ENCODE measurements at places on chromosomes 7 and 10.

GRCh38 chr7:158588085-158588877 lies 658 bp upstream of the PTPRN2 start:
- DNase-seq: no peak

DNA sequence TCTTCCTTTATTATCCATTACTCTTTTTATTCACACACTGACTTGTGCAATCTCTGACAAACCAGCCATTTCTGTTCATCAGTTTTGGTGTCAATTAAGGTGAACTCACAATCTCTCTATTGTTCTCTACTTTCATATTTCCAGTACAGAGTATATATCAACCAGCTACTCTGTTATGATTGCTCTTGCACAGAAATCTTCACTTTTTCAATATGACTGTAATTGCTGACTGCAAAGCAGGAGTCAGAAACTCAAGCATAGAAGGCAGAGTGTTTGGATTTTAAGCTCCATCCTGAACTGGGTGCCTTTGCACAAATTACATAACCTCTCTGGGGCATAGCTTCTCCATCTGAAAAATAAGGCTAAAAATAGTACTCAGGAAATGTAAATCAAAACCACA lies 1042.0 kb downstream of the GRM8 start:
- no peak for DNase-seq

- no peak for DNase-seq
Measured at GRCh38 chr7:17633067-17633466, 307.2 kb downstream of the SNX13 start.

GRCh38 chr7:137443616-137444015 lies 100.1 kb upstream of the PTN start:
- DNase-seq: no peak

DNA sequence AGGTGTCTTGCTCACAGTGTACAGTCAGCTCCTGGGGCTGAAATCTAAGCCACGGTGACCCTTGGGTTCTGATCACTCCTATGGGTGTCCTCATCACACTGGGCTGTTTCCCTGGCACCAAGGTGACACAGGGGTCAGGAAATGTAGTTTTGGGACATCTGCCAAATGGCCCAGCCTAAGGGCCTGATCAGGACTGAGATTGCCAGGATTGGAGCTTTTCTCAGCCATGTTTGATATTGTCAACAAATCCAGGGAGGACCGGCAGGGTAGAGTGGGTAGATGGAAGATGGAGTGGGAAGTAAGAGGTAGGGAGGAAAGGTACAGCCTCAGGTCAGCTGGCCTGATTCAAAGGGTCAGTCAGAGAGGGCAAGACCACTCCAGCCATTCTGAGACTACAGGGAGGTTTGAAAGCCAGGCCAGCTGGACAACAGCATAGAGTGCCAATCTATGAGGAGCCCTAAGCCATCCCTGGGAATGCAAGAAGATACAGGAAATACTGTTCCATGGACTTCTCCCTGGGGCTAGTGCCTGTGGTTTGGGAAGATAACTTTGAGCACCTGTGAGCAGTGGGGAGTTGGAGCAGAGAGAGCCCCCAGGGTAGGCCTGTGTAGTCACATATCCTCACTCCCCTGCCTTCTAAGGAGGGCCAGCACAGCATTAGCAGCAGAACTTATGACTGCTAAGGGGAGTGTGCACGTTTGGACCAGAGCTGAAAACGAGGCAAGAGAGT lies 377.3 kb upstream of the ZMIZ1 start:
- DNase-seq: no peak

GRCh38 chr10:96612055-96612830 lies 25.4 kb upstream of the TM9SF3 start:
- no peak for DNase-seq

DNA sequence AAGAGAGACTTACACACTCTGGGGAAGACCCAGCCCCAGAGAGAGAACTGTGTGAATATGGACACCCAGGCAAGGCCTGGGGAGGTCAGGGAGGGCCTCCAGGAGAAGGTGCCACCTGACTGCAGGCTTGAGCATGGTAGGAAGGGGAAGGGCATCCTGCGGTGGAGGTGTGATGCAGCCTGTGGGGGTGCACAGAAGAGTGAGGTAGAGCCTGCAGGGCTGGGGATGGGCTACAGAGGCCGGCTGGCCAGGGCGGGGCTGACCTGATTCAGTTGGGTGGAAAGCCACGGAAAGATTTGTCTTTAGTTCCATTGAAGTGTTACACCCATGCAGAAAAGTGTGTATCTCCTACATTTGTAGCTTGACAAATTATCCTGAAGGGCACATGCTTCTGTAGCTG lies 47.6 kb downstream of the ZMIZ1 start:
- no peak for DNase-seq

DNA sequence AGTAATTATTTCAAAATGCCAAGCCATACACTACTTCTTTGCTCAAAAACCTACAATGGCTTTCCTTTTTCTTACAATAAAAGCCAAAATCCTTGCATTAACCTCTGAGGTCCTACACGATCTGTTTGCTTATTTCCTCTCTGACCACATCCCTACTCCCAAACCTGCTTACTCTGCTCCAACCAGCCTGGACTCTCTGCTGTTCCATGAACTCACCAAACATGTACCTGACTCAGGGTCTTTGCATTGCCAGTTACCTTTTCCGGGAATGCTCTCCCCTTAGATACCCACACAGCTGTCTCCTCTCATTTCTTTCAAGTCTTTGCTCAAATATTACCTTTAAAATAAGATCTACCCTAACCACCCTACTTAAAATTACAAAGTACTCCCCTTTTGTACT lies 2.3 kb downstream of the ABCB4 start:
- DNase-seq: no peak

- DNase-seq: no peak
Measured at GRCh38 chr10:122659126-122659525, 40.5 kb downstream of the C10orf120 start.

DNA sequence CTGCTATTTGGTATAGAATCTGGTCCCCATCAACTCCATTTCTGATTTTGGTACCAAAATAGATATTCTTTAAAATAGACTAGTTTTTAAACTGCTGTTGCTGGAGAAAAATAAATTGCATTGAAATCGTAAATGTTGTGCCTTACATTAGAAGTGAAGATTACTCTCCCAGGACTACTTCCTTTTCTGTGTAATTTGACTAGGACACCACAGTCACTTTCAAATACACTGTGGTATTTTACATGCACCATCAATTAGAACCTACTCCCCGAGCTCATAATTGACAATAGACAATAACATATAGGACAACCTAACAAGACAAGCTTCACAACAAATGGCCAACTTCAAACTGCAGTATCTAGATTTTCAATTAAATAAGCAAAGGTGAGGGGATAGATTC lies 211.5 kb downstream of the DGKB start:
- no peak for DNase-seq

- no peak for DNase-seq
Measured at GRCh38 chr7:562374-562675, 42.7 kb upstream of the PDGFA start.

- no peak for DNase-seq
Measured at GRCh38 chr10:19046679-19047078, 1.9 kb upstream of the MALRD1 start.

GRCh38 chr7:28192786-28193585 lies 12.4 kb upstream of the JAZF1 start:
- DNase-seq: no peak

DNA sequence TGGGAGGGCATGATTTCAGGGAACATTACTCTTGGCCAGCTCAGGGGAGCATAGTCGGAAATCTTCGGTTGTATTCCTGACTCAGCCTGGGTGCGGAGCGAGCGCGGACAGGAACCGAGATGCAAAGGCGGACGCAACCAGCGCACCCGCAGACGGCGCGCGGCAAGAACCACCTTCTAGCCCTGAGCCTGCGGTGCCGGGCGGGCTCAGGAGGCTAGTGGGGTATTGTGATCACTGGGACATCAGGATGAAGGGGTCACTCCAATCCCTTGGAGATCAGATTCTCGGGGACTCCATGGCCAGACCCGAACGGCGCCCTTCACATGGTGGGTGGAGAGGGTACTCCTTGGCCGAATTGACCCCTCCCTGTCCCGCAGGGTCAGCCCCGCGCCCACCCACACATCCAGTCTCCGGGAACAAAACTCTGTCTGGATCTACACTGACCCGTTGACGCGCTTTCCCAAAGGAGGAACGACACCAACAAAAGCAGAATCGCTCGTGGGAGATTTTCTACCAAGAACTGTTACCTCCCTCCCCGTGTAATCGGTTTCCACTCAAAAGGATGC lies 730.5 kb downstream of the ZWINT start:
- no peak for DNase-seq

DNA sequence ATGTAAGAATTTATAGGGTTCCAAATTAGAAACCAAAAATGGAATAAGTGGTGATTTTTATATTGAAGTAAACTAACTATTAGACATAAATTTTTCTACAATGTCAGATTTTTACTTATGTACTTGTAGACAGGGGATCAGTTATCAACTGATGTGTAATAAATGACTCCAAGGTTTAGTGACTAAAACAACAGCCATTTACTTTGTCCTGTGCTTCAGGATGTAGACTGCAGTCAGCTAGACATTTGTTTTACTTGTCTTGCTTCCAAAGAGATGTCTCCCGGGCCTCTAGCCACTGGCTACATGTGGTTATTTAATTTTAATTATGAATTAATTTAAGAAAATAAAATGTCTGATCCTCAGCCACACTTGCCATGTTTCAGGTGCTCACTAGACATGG lies 249.7 kb upstream of the IGFBP3 start:
- no peak for DNase-seq

DNA sequence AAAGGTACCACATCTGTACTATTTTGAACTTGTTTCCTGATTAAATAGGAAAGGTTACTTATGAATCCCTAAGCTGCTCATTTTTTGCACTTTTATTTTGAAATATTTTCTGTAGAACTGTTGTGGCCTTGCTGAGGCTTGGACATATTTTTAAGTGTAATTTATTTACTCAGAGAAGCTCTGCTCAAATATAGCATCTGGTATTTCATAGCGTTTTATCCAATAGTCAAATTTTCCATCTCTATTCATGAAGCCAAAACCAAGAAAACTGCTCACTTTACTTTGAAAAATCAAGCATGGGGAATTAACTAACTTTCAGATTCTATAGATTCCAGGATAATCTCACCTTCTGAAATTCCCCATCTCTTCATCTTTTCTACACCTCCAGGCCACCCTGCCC lies 6.6 kb upstream of the FAM3C start:
- DNase-seq: no peak

DNA sequence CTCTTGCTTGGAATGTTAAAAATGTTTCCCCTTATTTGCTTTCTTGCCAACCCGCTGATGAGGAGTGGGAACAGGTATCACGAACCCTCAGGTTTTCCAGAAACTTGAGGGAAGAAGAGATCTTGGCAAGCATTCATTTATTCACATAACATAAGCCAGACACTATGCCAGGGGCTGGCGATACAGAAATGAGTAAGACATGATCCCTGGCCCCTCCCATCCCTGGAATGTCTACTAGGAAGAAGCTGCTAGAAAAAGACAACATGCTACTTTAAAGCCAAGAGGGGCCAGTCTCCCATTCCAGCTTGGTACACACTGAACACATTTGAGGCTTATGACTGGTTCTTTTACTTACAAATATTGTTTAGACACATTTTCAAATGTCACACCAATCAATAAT lies 26.4 kb downstream of the SLC35B4 start:
- no peak for DNase-seq

DNA sequence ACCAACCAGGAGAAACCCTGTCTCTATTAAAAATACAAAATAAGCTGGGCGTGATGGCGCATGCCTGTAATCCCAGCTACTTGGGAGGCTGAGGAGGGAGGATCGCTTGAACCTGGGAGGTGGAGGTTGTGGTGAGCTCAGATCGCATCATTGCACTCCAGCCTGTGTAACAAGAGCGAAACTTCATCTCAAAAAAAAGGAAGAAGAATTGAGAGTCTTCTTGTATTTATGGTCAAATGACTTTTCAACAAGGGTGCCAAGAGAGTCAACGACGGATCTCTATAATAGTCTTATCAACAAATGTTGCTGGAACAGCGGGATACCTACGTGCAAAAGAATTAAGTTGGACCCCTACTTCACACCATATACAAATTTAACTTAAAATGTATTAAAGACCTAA lies 21.6 kb upstream of the JAZF1 start:
- no peak for DNase-seq

DNA sequence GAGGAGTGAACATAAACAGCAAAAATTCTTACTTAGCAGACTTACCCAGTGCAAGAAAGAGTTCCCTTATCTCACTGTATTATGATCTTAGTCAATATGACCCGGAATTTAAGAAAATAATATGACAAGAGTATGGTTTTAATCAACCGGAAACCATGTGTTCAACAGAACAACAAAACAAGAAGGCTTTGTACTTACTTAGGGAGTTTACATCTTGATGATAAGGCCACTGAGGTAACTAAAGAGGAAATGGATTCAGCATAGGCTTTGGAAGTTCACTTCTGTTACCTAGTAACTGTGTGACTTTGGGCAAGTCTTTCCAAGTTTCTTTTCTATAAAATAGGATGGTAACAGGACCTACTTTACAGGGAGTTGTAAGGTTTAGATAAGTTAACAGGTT lies 7.4 kb upstream of the FAS start:
- no peak for DNase-seq

GRCh38 chr10:45063591-45064231 lies 63.0 kb downstream of the ZNF22 start:
- no peak for DNase-seq

DNA sequence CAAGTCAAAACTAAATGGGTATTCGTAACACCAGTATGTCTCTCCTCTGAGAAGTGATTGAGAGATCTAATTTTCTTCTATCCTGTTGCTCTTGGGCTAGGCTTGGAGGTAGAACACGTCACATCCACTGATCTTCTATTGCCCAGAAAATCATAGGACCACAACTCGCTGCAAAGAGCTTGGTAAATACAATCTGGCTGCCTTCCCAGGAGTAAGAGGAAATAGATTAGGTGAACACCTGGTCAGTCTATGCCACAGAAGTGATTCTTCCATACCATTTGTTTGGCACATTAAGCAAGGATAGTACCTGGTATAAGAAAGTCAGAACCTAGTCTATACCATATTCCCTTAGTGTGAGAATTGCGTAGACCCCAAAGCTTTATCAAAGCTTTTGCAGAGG lies 129.3 kb upstream of the PHYHIPL start:
- DNase-seq: no peak

DNA sequence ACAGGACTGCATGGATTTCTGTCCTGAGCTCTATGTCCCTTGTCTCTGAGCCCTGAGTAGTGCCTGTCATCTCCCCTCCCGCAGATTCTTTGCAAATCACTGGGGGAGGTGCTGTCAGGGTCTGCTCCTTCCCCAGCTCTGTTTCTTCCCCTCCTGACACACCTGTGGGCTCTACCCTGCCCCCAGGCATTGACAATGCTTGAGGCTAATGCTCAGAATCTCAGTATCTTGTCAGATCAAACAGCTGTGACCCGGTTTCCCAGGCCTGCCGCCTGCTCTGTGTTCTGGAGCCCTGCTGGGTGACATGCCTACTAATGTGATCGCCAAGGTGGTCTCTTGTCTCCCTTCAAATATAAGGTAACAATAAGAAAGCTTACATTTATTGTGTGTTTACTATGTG lies 209.0 kb downstream of the POU6F2 start:
- no peak for DNase-seq
